ENCODE measurements at places on chromosomes 1 and 21.

DNA sequence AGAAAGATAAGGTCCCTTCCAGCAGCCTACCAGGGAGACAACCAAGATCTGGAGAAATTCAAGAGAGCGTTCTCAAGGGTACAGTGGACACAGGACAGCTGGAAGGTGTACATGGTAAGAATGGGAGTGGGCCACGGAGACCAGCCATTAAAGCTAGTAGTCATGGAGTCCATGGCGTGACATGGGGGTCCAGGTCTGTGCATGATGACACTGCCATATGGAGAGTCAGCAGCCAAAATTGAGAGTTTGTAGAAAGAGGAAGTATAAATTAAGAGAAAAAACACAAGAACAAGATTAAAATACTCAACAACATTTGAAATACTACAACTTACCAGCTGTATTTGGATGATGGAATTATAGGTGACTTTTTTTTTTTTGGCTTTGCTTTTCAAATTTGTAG is 7.9 kb upstream of the LORICRIN start:
- DNase-seq: no peak

DNA sequence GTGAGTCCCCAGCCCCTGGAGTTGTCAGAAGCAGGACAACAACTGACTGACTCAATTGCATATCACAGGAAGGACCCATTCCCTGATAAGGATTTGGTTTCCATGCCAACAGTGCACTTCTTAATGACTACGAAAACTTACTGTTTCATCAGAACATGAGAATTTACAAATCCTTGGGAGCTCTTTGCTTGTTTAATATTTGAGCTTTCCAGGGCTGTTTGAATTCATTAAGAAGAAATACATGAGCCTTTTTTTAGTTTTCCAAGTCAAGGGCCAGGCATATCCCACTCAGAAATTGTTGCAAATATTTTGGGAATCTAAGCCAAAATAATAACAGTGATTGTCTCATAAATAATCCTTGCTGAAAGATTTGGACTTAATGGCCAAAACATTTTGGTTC is 27.2 kb upstream of the COL24A1 start:
- no peak for DNase-seq

DNA sequence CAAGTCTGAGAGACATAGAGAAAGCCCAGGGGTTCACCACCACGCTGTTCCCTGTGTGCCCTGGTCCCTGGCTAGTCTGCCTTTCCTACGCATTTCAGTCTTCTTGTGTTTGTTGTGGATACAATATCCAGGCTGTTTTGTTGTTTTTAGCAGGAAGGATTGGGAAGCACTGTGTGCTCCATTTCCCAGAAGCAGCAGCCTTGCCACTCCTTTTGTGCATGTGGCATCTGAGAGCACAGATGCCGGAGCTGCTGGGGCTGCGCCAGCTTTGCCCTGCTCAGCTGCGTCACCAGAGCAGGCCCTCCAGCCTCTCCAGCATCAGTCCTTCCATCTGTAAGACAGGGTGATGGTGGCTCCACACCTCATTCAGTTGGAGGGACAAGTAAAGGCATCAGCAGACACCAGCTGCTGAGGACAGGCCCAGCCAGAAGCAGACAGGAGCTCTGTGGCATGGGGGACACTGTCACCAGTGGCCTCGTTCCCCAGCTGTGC is 94.4 kb upstream of the COL6A1 start:
- DNase-seq: peak; percentile 66

- DNase-seq: no peak
These were observed 4.1 kb upstream of the SLC2A1 start for GRCh38 chr1:42962641-42963377.

GRCh38 chr1:234848972-234849649 is 239.1 kb upstream of the IRF2BP2 start:
- no peak for DNase-seq

- no peak for DNase-seq
These were observed 306.6 kb downstream of the PCP4 start for GRCh38 chr21:40173816-40174215.

DNA sequence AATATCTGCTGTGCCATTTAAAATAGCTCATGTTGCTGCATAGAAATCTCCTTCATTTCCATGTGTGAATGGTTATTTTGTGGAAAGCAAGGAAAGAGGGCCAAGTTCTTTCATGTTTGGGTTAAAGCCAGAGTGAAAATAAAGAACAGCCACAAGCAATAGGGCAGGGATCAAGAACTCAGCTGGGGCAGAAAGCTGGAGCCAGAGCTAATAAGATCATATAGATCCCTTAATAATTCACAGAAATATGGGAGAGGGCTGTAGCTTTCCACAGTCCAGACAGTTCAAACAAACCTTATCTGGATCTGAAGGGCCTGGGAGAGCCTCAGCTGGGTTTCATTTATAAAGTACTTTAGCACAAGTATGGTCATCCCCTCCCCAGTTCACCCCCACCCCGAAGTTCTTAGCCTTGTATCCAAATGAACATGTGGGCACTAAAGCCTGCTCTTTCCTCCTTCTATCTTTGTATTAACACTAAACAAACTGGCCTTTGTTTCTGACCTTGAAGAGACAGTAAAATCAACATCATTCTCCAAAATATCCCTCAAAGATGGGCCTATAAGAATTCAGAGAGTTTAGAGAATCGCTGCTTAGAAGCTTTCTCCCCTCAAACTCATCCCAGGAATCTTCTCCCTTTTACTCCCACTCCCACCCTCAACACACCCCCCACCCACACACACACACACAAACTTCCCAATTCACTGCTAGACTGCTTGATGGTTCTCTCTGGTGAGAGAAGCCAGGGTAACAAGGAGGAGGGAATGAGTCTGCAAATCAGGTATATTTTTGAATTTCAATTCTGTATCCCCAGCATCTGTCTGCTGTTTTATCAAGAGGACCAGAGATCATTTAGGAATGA is 41.7 kb downstream of the UTP25 start:
- DNase-seq: no peak

DNA sequence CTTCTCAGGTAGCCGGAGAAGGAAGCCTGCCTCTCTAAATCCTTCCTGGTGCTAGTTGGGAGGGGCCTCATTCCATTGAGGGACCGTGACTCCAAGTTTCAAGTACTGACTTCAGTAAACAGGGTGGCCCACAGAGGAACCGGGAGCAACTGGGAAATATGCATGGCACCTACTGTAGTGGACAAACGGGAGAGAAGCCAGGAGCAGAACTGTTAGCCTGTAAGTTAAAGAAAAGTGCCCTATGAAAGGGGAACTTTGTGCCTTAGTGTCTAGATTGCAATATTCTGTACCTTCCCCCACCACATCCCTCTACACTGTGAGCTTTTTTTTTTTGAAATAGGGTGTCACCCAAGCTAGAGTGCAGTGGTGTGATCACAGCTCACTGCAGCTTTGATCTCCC is 33.2 kb upstream of the KANK4 start:
- no peak for DNase-seq

GRCh38 chr1:10528066-10529014 is 53.6 kb downstream of the PEX14 start:
- DNase-seq: no peak

GRCh38 chr1:11693024-11693590 is 1.6 kb downstream of the DRAXIN start:
- no peak for DNase-seq

- no peak for DNase-seq
These were observed 27.7 kb downstream of the TNR start for GRCh38 chr1:175715742-175716141.

Data from nucleus accumbens (tissue), 56 donors.